ENCODE measurements at places on chromosomes 16 and 17.

- DNase-seq = no peak
These were observed 8.6 kb upstream of the SLC13A5 start for GRCh38 chr17:6721744-6722143.

DNA sequence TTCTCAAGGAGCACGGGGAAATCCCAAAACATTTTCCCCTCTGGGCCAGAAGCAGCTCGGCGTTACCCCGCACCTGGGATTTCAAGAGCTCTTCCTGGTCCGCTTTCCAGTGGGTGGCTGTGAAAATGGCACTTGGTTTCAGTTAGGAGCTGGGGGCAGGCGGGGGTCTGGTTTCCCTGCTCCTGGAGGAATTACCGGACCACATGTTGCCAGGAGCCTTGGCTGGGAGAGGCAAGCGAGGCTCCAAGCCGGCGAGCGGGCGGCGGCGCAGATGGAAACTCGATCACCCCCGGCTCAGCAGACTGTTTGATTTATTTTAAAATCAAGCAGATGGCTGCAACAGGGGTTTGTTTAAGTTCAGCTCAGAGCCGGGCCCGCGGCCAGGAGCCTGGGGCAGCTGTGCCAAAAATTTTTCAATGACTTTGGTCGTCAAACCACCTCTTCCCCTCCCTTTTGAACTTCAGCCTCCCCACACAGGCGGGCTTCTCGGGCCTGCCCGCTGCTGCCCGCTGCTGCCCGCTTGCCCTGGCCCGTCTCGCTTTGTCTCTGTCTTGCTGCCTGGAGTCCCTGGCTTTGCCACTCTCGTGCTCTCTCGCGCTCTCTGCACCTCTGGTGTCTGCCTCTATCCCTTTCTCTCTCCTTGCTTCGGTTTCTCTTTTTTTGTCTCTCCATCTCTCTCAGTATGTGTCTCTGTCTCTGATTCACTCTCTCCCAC, 108.0 kb upstream of the CIBAR2 start:
- DNase-seq = peak; percentile 73

DNA sequence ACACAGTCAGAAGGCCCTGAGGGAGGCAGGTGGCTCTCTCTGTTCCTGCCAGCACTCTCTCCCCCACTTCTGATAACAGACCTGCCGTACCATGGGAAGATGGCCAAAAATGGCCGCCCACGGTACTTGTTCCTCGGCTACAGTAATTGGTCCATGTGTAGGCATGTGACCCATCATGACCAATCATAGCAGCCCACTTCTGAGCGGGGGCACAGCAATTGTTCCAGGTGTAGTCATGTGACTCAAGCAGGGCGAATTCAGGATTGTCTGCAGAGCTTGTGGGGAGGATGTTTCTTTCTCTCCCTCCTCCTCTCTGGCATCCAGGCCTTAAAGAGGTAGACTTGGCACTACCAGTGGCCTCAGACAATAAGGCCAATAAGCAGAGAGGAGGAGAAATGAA, 250.4 kb downstream of the MRTFB start:
- no peak for DNase-seq

GRCh38 chr16:89827383-89828198, 684 bp upstream of the SPIRE2 start:
- no peak for DNase-seq

DNA sequence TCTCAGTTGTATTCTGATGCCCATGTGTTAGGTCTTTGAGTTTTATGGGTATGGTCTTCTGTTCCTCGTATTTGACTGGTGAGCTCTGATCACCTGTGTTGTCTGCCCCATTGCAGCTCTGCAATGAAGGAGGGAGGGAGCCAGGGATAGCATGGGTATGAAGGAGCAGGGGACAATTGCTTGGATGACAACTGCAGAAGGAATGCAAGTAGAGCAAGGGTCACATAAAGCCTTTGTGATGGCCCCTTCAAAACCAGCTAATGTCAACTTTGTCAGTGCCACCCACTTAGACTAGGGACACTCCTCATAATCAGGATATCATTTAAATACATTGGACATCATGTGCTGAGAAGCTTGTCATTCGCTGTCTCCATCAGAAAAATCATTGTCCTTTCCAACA, 152.7 kb upstream of the MAF start:
- no peak for DNase-seq

DNA sequence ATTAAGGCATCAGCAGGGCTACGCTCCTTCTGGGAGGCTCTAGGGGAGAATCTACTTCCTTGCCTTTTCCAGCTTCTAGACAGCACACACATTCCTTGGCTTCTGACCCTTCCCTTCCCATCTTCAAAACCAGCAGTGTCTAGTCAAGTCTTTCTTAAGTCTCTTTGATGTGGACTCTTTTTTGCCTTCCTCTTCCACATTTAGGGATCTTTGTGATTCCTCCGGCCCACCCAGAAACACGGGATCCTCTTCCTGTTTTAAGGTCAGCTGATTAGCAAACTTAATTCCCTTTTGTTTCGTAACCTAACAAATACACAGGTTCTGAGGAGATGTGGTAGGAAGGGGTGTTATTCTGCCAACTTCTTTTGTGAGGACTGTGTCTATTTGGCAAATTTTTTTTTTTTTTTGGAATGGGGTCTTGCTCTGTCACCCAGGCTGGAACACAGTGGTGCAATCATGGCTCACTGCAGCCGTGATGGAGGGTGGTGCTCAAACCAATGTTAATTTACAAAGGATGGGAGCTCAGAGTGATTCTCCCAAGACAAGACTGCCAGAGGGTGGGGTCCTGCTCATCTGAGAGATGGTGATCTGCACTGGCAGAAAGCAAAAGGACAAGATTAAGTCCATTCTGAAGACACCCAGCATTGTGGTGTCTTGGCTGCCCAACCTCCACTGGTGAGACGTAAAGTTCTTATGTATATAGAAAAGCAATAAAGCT, 14.7 kb downstream of the KNOP1 start:
- DNase-seq = no peak

- no peak for DNase-seq
These were observed 167.3 kb upstream of the GSE1 start for GRCh38 chr16:85445779-85446222.

- peak; percentile 14 for DNase-seq
These were observed 231.9 kb downstream of the SEC14L1 start for GRCh38 chr17:77372444-77373298.

GRCh38 chr16:52363082-52363481, 183.9 kb downstream of the TOX3 start:
- DNase-seq = no peak

DNA sequence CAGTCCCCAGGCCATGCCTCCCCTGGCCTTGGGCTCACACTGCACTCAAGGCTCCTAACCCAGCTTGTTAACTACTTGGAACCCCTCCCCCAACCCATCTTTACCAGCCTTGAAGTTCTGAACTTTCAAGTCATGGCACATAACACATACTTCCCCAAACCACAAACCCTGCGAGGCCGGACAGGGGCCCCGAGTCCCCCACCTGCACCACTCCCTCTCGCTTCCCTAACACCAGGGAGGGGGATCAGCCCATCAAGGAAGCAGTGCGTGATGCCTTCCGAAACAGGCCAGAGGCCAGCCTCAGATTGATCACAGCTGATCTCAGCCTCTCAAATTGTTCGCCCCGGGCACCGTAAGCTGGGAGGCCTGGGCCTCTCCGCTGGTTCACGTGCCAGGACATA, 3.0 kb upstream of the NLRC3 start:
- no peak for DNase-seq

- DNase-seq = no peak
These were observed 44.8 kb upstream of the MYH10 start for GRCh38 chr17:8675306-8675705.

DNA sequence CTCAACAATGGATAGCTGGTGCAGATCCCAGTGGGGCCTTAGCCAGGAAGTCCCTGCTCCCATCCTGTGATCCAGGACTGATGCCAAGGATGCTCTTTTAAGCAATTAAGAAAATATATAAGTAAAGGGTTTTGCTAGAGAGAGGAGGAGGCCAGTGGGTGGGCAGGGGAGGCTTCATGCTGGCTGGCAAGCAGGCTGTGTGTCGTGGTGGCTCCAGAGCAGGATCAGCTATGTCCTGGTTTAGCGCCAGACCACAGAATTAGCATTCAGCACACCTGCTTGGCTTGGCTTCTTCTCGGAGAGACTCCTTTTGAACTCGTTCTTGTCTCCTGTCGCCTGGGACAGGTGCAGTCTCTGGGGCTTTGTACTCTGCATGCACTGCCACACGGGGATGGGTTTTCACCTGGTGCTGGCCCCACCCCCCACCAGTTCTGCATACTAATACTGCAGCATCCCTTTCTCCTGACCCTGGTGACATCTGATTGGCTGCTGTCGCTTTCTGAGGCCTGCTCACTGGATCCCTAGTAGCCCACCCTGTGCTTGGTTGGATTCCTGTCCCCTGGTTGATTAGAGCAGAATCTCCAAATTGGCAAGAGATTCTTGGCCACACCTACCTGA, 66.1 kb downstream of the PLD6 start:
- peak; percentile 75 for DNase-seq

GRCh38 chr17:48605409-48605919, 678 bp upstream of the HOXB6 start:
- DNase-seq = no peak

- no peak for DNase-seq
These were observed 4.5 kb downstream of the SAMD14 start for GRCh38 chr17:50125420-50125997.

- no peak for DNase-seq
These were observed 84.0 kb upstream of the TNRC6C start for GRCh38 chr17:77874303-77875050.

- no peak for DNase-seq
These were observed 23.6 kb downstream of the METTL22 start for GRCh38 chr16:8645141-8645521.

DNA sequence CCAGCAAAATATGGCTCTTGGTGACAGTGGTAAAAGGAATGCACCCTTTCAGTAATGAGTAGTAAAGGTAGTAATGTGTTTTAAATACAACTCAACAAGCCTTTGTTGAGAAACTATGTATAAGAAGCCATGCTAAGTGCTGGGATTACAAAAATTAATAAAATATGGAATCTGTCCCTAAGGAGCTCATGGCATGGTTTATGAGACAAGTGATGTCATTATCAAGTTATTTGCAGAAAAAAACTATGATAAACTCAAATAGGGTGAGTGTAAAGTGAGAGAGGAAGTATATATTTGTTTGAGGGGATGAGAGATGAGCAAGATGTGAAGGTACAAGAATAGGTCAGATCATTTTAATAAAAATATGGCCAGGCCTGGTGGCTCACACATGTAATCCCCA, 76.9 kb downstream of the NF1 start:
- DNase-seq = no peak

DNA sequence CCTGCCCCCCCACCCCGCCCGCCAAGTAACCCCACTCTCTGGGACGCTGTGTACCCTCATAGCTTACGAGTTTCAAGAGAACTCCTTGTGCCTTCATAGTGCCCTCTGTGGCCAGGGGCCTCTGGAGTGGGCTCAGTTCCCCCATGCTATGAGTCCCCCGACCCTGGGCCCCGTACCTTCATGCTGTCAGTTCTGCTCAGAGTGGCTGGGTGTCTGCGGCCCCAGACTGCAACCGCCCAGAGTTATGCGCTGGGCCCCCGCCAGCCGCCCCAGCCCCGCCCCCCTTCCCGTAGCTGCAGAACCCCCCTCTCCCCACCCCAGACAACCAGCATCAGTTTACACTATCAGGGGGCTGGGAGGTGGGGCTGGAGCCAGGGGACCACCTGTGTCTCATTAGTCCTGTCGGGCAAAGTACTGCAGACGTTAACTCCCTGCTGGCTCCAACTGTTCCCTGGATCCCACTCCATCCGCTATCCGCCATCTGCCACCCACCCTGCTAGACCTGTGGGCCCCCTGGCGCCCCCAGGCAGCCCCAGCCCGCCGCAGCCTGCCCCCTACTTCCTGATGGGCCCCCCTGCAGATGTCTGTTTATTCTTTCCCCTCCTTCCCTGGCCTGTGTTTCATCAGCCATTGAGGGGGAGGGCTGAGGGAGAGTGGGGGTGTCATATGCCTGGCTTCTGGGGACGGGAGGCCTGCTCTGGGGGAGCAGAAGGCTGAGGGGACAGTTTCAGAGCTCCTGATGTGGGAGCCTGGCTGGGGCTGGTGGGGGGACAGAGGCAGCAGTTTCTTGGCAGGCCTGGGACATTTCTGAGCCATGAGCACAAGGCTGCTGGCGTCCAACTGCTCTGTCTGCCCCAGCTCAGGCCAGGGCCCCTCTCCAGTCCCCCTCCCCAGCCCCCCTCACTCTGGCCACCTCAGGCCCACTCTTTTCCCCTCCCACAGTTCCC, at the start of gene MFAP4:
MFAP4 (minus strand) TSS at position 217 of the 947 bp plus-strand sequence; CDS start at position 182, 35 bp downstream.
- no peak for DNase-seq

- no peak for DNase-seq
These were observed 998 bp upstream of the PRKCA start for GRCh38 chr17:66301367-66301863.

- no peak for DNase-seq
These were observed 202.6 kb downstream of the CYLD start for GRCh38 chr16:50944436-50944835.

DNA sequence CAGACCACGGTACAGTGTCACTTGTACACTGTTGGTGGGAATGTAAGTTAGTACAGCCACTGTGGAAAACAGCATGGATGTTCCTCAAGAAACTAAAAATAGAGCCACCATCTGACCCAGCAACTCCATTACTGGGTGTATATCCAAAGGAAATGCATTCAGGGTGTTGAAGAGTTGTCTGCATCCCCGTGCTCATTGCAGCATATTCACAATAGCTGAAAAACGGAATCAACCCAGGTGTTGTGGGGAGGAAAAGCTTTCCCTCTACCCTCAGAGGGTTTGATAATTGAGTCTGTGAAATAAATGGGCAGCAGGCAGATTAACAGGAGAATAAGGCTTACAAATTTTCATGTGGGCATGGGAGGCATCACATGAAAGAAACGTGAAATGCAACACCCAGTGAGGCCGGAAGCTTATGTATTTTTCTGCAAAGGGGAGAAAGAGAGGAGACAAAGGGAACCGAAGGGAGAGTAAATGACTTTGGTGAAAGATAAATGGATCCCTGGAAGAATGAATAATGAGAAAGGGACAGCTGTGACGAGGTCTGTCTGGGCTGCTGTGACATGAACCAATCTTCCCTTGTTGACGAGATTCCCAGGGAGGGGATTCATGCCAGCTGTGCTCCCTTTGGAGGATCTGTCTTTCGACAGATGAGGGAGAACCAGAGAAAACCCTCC, 106.2 kb downstream of the KCNJ12 start:
- no peak for DNase-seq

GRCh38 chr17:74520790-74521480, 10.3 kb downstream of the CD300LB start:
- DNase-seq = no peak

GRCh38 chr16:56894331-56894917, 29.4 kb downstream of the SLC12A3 start:
- no peak for DNase-seq

DNA sequence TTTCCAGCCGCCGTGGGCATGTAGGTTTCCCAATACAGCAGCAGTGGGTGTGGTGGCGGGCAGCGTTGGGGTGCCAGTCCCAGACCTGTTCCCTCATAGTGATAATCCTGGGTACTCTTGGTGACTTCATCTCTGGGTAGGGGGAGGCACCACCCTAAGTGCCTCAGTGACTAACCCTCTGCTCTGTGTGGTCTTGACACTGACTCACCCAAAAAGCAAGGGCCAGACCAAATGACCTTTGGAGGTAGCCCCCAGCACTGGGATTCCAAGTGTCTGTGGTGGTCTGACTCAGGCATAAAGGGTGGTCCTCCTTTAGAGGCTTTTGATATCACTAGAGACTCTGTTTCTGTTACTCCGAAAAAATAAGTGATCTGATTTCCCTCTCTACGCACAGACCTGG, 908 bp downstream of the CALB2 start:
- no peak for DNase-seq

Measured in DMS79 (cell line).